ENCODE measurements at places on chromosomes 16 and 17. TPM values are rescaled to one million over a fixed set of nuclear protein-coding genes. Genes with fewer than 3 reads are reported as not detected.

The MYO15B gene
- total RNA-seq = 20.4 TPM

The KRT33B gene
- total RNA-seq = not detected

The SLC35G6 gene
- not detected for total RNA-seq

The KRTAP1-1 gene
- total RNA-seq = not detected

The GALK1 gene
- 6.4 TPM for total RNA-seq

The ASIC2 gene
- total RNA-seq = 13.5 TPM

The RNF222 gene
- total RNA-seq = not detected

The OTOP3 gene
- total RNA-seq = not detected

The CACNA1H gene
- 21.4 TPM for total RNA-seq

The CHD3 gene
- 285 TPM for total RNA-seq

The TPSD1 gene
- not detected for total RNA-seq

The UBN1 gene
- total RNA-seq = 15.7 TPM

The TM4SF5 gene
- not detected for total RNA-seq

The TEX14 gene
- 0.49 TPM for total RNA-seq

The SLFN12 gene
- total RNA-seq = 1.5 TPM

The LYRM9 gene
- total RNA-seq = 11.3 TPM

The TP53TG3F gene
- not detected for total RNA-seq

The DNAH17 gene
- under 0.01 TPM for total RNA-seq

The GAA gene
- 6.4 TPM for total RNA-seq

The NGFR gene
- total RNA-seq = 3.0 TPM

The SLC16A13 gene
- total RNA-seq = 0.25 TPM

All from temporal lobe (tissue), 4 donors.